LNCaP clone FGC (cell line): ENCODE measurements at places on chromosomes 2 and 18.

- DNase-seq = no peak
These were observed 90.4 kb downstream of the TMEM247 start for GRCh38 chr2:46569766-46570165.

DNA sequence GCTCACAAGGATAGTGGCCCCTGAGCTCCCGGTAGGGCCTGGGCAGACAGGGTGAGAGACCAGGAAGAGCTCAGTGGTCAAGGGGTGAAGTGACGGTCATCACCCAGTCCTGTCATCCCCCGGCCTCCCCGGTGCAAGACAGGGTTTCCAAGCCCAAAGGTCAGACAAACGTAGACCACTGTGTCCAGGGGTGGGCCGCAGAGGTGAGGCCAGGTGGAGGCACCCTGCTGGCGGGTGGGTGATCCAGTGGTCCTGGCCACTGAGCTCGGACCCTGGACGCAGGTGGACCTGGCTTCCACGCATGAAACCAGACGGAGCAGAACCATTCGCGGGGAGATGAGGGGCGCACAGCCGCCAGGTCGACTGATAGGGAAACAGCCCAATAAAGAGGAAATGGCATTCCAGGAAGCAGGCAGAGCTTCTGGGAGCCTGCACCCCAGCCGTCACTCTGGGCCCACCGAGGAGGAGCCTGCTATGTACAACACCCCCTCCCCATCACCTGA is 14.4 kb upstream of the SNED1 start:
- DNase-seq = no peak

GRCh38 chr2:127645395-127646291 is at the start of gene GPR17:
TSS of gene GPR17 (plus strand) at chr2:127646153. CDS start at chr2:127650736, 4,583 bp downstream.
- DNase-seq = no peak

GRCh38 chr2:159613651-159614285 is 2.6 kb downstream of the BAZ2B start:
- DNase-seq = no peak

- DNase-seq = no peak
These were observed 57.3 kb upstream of the ALPP start for GRCh38 chr2:232321156-232321816.

DNA sequence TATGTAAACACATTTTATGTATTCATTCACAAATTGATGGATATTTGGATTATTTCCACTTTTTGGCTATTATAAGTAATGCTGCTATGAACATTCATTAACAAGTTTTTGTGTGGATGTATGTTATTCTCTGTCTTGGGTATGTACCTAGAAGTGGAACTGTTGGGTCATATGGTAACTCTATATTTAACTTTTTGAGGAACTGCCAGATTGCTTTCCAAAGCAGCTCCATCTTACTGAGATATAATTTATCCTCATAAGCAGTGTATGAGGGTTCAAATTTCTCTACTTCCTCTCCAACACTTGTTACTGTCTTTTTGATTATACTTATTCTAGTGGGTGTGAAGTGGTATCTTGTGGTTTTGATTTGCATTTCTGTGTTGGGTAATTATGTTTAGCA is 7.1 kb upstream of the EML6 start:
- no peak for DNase-seq

DNA sequence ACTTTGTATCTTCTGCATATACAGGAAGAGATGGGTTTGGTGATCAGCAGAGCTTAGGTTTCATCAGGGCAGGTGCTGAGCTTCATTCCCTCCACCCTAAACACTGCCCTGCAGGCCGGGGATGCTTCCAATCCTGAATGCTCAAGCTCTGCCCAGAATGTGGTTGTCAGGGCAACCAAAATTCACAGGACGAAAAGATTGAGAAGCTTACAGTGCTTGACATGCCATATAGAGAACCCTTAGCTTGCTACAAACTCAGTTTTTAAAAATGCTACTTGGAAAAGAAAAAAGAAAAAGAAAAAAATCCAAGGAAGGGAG is 65.6 kb downstream of the SH3RF3 start:
- no peak for DNase-seq

DNA sequence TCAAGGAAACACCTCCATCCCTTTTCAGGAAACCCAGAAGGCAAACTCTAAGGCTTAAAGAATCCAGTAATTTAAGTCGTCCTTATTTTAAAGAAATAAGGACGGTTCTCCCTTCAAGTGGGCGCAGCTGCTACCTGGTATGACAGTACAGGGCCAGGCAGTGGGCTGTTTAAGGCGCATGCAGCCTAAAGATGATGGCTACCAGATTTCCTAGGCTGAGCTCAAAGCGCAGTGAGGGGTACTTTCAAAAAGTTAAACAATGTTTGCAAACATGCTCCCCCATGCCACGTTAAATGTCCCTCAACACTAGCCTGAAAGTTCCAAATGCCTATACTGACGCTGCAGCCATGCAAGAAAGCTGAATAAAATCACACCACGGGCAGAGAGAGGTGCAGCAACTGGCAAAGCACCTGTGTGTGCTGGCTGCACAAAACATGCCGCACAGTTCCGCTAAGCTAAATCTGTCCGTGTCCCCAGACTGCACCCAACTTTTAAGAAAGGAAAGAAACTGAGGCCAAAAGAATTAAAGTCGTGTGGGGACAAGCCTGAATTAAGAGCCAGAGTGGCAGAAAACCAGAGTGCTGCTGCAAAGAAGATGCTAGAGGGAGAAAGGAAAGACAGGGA is 583 bp downstream of the HIBCH start:
- no peak for DNase-seq
